ENCODE measurements at places on chromosomes 11 and 22.

DNA sequence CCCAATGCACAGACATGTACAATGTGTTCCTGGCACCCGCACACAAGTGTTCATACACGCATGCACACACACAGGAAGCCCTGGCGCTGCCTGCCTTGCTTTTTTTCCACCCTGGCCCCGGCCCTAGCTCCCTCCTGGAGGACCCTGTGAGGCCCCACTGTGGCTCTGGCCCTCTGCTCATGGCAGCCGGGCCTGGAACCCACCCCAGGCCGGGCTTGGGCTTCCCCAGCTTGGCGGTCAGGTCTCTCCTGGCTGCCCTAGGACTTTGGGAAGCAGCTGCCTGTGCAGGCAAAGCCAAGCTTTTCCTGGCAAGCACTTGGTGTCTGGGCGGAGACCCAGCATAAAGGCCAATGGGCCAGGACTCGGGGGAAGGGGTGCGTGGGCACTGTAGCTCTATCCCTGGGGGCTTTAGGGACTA is 30.5 kb downstream of the CD82 start:
- peak; percentile 27 for DNase-seq

DNA sequence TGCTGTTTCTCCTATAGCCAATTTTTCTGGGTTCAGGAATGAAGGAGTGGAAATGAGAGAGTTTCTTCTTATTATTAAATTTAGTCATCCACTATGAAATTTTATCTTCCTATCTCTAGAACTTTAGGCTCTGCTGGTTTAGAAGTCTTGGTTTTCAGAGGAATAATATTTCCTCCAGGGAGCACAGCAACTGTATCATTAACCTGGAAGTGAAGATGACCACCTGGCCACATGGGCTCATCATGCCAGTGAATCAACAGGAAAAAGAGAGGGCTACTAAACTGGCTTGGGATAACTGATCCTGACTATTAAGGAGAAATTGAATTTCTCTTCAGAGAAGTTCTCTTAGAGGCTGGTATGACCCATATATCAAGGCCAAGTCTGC is 44.4 kb downstream of the ADM start:
- DNase-seq, result no peak

GRCh38 chr11:80327956-80328614 is 887.3 kb upstream of the TENM4 start:
- no peak for DNase-seq

DNA sequence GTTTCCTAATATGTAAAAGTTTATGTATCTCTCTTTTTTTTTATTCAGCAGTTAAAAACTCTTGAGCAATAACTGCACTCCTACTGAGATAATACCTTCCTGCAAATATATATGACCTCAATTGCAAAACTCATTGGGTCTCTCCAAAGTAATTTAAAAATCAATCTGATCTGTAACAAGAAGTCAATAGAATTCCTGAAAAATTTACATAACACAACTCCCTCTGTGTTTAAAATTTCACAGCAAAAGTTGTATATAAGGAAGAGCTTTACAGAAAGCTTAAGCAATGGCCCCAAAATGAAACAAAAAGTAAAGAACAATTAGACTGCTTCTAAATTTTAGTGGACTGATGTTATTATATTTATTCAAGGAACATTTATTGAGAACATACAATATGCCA is 313.4 kb downstream of the DLG2 start:
- DNase-seq, result no peak

DNA sequence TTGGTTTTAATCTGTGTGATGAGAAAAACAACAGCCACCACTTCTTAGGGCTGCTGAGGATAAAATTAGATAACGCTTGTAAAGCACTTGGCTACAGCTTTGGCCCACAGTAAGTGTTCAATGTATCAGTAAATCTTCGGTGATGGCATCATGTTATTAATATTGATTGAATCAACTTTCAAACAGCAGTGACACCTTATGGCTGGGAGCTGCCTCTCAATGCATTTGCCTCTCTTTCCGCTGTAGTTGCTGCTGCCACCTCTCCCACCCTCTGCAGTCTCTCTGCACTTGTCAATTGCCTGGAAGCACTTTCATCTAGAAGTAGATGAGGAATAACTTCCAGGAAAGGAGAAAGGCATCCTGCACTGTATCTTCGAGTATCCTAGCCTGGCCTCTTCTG is 491.1 kb downstream of the OPCML start:
- no peak for DNase-seq

DNA sequence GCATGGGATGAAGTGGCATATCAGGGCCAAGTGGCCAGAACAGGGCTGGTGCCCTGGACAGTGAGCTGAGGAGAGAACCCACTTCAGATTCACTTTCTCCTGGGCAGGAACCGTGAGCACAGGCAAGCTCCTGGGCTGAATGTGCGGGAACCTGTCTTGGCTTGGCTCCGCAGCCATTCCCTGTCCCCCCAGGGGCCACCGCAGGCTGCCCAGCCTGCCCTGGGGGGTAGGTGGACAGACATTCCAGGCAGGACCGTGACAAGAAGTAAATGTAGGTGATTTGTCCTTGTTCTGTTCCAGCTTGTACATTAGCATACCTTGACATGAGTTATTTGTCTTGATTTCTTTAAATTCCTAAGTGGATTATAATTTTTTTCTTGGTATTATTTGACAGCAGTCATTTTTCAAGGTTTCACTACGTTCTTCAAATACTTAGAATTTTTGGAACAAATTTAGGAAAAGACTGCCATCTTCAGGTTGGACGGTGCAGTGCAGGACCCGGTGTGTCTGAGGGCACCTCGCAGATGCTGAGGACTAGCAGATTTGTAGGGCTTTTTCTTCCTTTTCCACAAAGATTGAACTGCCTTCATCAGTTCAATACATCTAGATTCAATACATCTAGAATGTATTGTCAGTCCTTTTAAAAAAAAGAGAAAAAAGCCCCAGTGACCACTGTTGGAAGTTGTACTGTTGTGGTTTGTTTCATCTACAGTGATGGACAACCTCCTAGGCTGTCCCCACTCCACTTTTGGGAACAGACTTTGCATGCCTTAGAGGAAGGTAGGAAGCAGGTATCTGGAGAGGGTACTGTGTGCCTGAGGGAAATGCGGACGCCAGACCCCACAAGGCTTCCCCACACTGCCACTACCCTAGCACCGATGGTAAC is 115.1 kb upstream of the RASSF10 start:
- peak; percentile 71 for DNase-seq

- DNase-seq, result no peak
These were observed 11.1 kb upstream of the ANO1 start for GRCh38 chr11:70067036-70067435.

DNA sequence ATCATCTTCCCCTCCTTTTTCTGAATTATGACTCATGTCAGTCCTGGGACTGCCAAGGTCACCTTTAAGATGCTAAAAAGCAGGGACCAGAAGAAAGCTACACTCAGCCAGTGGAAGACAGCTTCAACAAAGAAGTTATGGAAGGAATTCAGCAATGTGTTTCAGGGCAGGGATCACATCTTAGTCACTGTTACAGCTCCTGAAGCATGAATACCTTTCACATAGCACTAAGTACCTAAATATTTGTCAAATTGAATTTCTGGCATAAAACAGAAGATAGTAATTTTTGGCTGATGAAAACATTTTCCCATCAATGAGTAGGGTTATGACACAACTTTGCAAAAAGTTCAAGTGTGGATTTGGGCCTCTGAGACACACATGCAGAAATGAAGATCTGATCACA is 5.2 kb downstream of the DDB1 start:
- peak; percentile 76 for DNase-seq

DNA sequence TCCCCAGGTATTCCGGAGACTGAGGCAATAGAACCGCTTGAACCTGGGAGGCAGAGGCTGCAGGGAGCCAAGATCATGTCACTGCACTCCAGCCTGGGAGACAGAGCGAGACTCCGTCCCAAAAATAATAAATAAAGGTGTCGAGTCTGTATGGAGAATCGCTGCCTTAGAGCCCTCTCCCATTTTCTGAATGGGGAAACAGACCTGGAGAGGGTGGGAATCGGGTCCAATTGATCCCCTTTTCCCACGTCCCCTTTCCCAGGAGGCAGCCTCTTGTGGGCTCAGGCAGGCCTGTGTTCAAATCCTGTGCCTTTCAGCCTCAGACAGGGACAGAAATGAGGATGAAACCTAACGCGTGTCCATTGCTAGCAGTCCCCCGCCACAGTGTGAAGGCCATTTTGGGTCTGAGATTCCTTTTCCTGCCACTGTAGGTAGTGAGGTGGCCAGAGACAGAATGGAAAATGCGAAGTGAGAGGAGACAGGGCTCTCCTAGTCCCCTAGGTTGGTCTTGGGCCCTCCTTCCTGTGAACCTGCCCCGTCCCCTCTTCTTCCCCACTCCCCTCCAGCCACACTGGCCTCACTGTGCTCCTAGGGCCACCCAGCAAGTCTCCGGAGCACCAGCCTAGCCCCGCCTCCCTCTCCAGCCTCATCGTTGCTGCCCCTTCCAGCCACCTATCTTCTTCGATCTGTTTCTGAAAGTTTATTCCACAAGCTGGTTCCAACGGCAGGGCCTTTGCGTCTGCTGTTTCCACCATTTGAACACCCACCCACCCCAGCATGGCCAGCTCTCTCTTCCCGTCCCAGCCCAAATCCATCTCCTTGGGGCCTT is 2.7 kb upstream of the POLDIP3 start:
- DNase-seq, result no peak

GRCh38 chr11:44372989-44373388 is 63.0 kb upstream of the ALX4 start:
- no peak for DNase-seq

DNA sequence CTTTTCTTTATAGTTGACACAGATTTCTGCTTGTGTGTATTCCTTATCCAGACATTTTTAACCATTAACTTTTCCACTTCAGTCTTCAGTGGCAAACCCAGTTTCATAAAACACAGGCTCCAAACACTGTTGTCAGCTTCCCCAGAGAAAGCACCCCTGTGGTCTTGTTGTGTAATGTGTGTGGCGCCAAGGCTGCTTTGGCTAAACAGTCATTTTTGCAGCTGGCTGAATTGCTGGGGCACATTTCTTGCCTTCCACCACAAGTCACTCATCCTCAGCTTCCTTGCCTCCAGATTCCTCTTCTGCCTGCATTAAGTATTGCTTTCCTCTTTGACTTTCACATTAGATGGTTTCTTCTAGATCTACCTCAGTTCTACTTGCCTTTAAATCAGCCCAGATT is 40.5 kb downstream of the ARHGAP1 start:
- DNase-seq, result peak; percentile 91

GRCh38 chr11:12164061-12165014 is 53.9 kb downstream of the MICAL2 start:
- DNase-seq, result peak; percentile 84

- DNase-seq, result peak; percentile 33
These were observed 19.3 kb downstream of the GTPBP1 start for GRCh38 chr22:38724926-38725571.

DNA sequence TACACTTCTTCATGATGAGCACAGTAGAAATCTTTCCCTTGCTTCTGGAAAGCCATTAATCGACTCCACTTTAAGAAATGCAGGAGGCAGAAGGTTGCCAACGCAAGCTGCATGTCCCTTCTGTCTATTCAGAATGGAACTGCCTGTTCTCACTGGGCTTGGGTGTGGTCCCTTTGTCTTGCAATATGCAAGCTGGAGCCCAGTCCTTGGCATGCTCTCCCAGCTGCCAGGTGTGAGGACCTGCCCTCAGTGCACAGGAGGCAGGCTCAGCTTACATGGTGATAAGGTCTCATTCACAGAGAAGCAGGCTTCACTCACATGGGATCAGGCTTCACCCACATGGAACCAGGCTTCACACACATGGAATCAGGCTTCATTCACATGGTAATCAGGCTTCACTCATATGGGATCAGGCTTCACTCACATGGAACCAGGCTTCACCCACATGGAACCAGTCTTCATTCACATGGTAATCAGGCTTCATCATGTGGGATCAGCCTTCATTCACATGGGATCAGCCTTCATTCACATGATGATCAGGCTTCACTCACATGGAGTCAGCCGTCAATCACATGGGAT is 59.2 kb upstream of the USP47 start:
- DNase-seq, result no peak

DNA sequence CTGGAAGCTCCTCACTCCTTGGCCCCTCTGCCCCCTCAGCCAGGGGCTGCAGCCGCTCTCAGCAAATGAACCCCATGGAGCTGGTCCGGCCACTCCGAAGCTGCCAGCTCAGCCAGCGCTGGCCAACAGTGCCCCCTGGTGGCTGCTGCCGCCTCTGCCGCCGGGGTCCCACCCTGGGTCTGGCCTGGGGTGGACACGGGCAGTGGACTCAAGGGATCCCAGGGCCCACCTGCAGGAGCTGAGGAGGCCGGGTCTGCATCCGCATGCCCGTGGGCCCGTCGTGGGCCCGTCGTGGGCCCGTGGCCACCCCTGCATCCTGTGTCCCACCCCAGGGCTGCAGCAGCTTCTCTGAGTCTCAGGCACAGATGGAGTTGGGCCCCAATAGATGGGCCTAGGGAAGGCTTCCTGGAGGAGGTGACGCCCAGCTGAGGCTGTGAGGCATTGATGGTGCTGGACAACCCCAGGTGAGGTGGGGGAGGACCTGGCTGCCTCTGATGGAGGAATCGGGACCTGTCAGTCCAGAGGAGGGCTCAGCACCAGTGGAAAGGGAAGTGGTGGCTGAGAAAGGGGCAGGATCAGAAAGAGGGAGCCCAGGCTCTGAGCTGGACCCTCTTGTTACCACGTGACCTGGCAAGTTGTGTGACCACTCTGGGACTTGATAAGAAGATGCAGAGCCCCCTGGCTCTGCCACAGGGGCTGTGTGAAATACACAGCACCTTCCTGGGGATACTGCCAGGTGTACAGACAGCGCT is 522.3 kb downstream of the BRD1 start:
- DNase-seq, result no peak

DNA sequence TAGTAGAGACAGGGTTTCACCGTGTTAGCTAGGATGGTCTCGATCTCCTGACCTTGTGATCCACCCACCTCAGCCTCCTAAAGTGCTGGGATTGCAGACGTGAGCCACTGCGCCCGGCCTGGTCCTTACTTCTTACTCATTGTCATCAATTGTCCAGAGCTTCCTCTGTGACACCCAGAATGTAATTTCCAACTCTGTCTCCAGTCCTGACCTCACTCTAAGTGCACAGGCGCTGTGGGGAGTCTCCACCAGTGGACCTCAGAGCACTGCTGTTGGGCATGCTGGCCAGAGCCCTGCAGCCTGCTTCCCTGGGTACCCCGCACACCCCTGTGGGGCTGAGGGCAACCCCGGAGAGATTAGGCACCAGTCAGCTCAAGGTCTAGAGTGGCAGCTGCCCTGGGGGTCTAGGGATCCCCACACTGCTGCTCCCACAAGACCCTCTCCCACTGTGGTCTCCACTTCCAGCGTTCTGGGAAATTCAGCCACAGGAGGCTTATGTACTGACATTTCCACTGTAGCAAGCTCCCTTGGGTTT is 1140.3 kb downstream of the TBC1D22A start:
- no peak for DNase-seq

- no peak for DNase-seq
These were observed 17.3 kb downstream of the IL10RA start for GRCh38 chr11:118003456-118003855.

GRCh38 chr22:24894998-24895397 is 51.5 kb downstream of the LHFPL7 start:
- DNase-seq, result peak; percentile 34
